ENCODE measurements at places on chromosomes 2 and 18.

DNA sequence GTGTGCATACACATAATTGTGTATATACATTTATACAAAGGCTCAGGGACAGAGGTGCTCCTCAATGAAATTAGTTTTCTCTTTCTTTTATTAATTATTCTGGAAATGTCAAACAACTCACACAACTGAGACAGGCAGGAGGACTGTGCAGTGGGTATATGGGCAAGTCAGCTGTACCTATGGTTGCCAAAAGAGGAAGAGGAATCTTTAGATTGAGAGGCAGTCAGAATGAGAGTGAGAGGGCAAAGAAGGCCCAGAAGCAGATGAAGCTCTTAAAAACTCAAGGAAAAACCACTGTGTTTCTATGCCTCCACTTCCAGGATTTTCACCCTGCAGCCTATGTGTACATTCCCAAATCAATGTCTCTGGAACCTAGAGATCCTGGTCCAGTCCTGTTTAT lies 79.1 kb downstream of the CACNB4 start:
- DNase-seq: no peak

DNA sequence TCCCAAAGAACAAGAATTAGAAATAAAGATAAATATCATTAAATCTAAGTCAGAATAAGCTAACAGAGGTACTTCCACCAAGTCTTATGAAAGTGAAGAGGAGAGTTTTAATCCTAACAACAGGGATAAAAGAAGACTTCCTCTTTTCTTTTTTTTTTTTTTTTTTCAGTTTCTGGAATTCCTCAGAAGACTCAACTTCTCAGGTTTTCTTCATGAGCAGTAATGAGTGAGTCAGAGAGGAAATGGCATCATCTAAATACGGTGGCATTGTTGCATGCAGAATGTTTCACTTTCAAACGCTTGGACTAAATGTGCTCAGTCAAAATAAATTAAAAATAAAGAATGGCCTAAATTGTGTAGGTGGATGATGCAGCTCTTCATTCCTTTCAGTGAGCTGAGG lies 45.6 kb upstream of the ARHGAP15 start:
- no peak for DNase-seq

- no peak for DNase-seq
Observed at GRCh38 chr2:234165421-234165820, 114.9 kb downstream of the SPP2 start.

DNA sequence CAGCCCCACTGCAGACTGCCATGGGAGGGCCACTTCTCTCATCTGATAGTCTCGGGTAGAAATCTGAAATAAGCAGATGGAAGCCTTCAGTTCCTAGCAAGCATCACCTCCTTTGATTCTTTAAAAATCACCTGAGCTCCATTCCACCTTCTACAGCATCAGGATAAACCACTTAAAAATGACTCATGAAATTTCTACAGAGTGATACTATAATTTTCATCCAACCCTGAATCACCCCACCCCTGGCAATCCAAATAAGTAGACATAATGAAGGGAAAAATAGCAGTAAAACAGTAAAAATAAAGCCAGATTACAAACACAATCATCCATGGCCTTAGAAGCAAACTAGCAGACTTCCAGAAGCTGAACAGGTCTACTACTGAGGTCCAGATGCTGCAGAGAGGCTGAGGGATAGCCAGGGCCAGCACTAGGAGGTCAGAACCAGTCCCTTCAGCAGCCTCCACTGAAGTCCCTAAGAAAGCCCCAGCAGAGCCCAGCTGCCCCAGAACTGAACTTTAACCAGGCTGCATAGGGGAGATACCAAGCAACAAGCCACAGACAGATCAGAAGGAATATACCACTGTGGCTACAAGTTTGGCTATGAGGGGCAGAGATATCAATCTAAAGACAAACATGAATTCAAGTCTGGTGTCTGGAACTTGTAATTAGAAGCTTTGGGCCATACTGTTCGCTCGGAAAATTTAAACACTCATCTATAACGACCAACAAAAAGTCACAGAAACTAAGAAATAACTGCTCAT lies 54.7 kb upstream of the RNU4ATAC start:
- no peak for DNase-seq

DNA sequence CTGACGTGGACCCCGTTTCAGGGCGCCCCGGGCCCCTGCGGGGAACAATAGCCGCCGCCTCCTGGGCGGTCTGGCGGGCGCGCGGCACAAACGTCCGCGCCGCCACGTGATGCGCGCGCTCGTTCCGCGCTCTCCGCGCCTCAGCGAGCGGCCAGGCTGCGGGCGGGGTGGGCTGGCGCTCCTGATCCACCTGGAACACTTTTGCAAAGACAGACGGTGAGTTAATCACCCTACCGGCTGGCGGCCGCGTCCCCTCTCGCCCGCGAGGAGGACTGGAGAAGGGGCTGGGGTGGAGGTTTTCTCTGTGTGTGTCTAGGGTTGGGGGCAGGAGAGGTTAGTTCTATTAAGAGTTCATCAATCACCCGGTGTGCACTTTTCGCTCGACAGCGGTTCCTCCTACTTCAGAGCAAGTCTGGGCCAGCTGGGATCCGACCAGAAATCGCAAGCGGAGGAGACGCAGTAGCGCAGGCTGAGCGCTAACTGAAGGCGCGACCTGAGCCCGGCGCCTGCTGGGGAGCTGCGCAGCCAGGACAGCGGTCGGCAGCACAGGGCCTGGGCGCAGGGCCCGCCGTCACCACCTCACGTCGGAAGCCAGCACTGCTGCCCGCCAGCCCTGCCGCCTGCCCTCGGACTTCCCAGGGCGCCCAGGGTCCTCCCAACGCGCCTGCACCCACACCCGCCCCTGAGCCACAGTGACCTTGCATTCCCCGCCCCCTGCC lies 10.3 kb upstream of the HOXD1 start:
- DNase-seq: no peak

GRCh38 chr2:211486-212184 lies 52.2 kb downstream of the SH3YL1 start:
- no peak for DNase-seq

All from hematopoietic multipotent progenitor cell treated with erythropoietin and hydrocortisone succinate and interleukin-3 and kit ligand, for 15 days (in vitro differentiated cells).